ENCODE measurements at places on chromosomes 1 and 21.

GRCh38 chr1:48524892-48525467, 53.0 kb upstream of the SPATA6 start:
- DNase-seq = no peak

DNA sequence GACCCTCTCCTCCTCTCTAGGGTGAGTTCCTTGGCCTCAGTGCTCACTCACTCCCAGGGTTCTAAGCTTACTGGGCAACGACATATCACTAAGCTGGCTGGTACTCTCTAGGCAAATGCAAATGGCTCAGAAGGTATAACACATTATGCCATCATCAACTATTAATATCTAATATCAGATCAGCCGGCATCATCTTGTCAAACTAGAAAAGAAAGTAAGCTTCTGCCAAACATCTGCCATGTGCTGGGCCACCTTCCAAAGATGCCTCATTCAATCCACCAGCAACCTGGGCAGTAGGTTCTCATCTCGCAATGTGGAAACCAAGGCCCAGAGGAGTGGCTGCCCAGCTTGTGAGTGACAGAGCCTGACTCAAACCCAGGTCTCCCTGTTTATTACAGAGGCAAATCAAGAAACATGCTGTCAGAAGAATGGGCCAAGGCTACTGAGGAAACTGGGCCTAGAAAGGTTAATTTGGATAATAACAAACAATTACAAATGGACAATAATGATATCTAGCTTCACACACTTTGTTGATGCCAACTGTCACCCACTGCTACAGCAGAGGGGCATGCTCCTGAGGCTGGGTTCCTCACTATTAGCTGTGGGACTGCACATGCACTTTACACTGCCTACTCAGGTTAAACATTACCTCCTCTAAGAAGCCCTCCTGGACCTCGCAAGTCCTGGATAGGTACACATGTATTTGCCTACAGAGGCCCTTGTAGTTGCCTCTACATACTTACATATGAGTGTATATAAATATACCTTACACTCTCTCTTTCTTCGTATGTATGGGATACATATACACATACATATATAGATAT, 183.3 kb upstream of the JUN start:
- DNase-seq = no peak

GRCh38 chr21:38286739-38287471, 30.1 kb downstream of the KCNJ15 start:
- no peak for DNase-seq

- DNase-seq = no peak
Observed at GRCh38 chr1:96482616-96483015, 239.0 kb upstream of the PTBP2 start.

DNA sequence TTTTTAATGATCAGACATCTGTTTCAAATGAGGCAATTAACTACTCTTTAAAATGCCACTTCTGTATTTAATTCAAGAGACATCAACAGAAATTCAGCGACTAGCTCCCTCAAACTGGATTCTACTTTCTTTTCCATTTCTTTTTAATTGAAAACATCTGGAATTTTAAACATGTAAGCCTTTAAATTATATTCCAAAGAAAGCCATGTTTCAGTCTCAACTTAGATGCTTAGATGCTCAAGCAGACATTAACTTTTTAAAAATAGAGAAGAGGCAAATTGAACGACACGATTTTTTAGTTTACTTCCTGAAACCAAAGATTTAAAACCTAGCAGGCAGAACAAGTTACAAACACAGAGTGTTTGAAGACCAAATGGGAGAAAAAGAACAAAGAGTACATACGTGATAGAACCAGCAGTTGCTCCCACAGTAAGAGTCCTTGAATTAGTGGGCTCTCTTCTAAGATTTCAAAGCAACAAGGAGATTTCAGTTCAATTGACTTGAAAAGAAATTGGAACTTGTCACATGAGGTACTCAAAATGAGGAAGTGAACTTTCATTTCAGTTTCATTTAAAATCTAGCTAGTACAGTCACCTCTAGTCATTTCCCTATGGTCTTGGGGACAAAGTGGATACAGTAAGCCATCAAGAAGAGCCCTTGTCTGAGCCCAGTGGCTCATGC, at the start of gene CTSS:
CTSS (minus strand) TSS at position 483 of the 681 bp plus-strand sequence. CDS start 1,015 bp downstream, outside the sequence.
- DNase-seq = no peak

GRCh38 chr1:200033511-200034261, 6.2 kb downstream of the NR5A2 start:
- DNase-seq = no peak

- DNase-seq = no peak
Observed at GRCh38 chr1:77370161-77370560, 88.3 kb downstream of the AK5 start.

Measured in activated naive CD4-positive, alpha-beta T cell treated with Interleukin-2 at 50 U/mL for 16 hours (primary cell).